MCF 10A (cell line): ENCODE measurements at places on chromosomes 11 and 22.

DNA sequence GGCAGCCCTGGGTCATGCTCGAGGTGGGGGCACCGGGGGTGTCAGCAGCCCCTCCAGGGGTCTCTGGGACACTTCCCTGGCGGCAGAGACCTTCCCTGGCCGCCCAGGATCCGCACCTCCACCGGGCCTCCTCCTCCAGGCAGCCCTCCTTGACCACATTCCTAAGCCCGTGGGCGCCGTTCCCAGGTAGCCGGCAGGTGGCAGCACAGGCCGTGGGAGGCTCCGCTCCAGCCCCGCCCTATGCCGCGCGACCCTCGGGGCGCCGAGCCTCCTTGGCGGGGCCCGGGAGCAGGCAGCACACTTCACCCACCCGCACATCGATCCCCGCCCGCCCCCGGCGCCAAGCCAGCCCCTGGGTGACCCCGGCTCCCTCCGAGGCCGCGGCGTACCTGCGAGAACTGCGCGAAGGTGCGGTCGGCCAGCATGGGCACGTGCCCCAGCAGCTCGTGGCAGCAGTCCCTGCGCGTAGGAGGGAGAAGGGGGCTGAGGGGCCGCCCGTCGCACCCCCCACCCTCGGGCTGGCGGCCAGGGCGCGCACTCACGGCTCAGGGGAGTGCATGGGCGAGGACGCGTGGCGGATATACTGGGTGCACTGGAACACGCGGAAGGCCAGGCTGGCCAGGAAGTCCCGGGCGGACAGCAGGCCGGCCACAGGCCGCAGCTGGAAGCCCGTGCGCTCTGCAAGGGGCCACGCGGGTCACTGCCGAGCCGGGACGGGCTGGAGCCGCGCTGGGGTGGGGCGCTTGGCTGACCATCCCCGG is 5.3 kb upstream of the INS start:
- peak; percentile 35 for DNase-seq

DNA sequence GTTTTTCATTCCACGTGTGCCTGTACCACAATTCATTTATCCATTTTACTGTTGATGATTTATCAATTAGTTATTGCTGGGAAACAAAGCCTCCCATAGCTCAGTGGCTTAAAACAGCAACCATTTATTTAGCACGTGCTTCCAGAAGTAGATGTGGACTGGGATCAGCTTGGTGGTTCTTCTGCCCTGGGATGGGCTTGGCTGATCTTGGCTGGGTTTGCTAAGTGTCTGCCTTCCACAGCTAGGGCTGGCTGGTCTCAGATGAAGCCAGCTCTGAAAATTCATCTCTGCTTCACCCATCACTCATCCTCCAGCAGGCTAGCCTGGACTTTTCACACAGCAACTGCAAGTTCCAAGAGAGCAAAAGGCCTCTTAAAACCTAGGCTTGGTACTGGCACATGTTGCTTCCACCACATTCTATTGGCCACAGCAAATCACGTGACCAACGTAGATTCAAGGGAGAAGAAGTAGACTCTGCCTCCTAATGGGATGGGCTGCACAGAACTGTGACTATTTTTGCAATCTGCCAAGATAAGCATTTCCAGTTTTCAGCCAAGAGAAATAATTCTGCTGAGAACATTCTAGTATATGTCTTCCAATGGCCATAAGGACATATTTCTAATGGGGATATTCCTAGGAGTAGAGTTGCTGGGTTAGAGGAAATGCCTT is 124.9 kb downstream of the MN1 start:
- no peak for DNase-seq

DNA sequence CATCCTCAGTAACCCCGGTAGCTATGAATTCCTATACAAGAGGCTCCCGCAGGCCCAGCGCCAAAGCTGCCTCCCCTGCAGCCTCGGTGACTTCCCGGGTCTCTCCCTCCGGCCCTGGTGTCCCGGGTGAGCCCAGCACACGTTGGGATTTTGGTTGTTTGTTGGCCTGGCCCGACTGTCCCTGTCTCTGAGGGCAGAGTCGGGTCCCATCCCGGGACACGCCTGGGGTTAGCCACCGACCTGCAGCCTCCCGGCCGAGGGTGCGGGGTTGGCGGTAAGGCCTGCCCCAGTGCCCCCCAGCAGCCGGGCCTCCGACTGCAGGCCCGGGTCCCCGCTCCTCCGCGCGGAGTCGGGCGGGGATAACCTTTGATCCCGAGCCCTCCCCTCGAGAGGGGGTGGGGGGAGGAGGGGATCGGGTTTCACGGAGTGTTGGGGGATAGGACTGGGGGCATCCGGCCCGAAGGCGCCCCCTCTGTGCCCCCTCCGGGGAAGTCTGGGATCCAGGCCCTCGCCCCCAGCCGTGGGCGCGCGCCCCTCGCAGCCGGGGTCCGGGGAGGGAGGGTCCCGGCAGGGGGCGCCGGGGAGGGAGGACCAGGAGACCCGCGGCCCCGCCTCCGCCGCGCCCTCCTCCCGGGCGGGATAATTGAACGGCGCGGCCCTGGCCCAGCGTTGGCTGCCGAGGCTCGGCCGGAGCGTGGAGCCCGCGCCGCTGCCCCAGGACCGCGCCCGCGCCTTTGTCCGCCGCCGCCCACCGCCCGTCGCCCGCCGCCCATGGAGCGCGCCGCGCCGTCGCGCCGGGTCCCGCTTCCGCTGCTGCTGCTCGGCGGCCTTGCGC is at the start of gene FBLN1:
Gene FBLN1, plus strand, starts transcription at position 669 of the 835 bp plus-strand sequence. Its CDS starts 103 bp downstream, at position 772.
- DNase-seq = peak; percentile 52

DNA sequence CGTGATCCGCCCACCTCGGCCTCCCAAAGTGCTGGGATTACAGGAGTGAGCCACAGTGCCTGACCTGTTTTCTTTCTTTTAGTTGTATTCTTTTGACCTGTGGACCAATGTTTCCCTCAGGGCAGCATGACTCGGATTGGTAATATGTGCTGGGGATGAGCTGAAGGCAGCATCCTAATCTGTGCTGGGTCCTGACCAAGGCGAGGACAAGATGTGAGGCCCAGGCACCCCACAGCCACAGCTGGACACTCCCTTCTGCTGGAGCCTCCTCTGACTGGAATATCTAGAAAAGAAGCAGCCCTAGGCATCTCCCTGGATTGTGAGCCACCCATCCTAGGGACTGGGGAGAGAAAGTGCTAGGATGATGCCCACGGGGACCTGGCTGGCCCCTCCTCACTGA is 105.4 kb downstream of the PDE2A start:
- no peak for DNase-seq

GRCh38 chr11:20064961-20065405 is 95.3 kb downstream of the DBX1 start:
- no peak for DNase-seq

- DNase-seq = no peak
Observed at GRCh38 chr22:30247561-30247960, 1.0 kb upstream of the LIF start.

DNA sequence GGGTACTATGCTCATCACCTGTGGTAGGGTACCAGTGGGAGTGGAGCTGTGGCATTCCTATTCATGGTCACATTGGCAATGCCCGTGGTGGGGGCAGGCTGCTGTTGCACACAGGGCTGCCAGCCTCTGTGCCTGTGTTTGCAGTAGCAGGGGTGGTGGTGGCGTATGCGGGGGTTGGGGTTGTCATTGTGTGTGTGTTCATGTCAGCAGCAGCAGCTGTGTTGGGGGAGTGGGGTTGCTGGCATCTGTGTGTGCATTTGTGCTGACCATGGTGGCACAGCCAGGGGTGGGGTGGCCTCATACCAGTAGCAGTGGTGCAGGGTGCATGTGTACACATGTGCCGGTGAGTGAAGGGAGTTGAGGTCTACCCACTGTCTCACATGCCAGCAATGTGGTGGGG is 34.4 kb downstream of the TMEM225 start:
- DNase-seq = no peak

DNA sequence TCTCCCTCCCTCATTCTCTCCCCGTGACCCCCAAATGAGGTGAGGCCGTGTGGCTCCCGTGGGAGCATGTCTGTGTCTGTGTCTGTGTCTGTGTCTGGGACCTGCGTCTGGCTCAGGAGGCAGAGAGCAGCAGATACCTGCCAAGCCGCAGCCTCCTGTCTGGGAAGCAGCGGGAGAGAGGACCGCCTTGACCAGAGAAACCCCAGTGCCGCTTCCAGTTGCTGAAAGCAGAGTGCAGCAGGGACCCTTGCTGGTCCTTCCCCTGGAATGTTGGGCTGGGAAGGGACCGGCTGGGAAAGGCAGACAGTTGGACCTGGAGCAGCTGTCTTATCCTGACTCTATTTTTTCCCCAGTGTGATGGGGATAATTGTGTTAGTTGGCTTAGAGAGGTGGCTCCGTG is 525 bp downstream of the CSDC2 start:
- DNase-seq = no peak
